Psoas muscle (tissue), 8 donors: ENCODE measurements at places on chromosomes 11 and 22.

GRCh38 chr11:85961930-85962363, 106.8 kb downstream of the CCDC83 start:
- no peak for DNase-seq

DNA sequence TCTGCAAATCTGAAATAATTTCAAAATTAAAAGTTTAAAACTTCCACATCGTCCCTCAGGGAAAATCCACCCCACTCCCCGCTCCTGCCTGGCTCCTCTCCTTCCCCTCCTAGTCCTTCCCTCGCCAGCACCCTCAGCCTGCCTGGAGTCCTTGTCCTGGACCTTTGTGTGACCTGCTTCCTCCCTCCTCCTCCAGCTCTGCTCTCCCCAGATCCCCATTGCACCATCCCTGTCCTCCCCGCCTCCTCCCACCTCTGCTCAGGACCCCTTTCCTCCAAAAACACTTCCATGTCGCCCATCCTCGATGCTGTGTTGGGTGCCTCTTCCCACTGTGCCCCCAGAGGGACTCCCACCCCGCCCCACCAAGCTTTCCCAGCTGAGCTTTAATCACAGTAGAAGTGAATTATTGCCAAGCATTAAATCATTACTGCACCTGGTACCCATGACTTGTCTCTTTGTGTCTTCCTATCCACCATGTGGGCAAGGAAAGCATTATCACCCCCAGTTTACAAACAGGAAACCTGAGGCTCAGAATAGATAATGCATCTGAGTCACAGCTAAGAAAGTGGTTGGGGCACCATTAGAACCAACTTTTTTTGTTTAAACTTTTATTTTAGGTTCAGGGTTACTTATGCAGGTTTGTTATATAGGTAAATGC, 2.4 kb upstream of the ZP1 start:
- DNase-seq: peak; percentile 20

GRCh38 chr11:596374-596773, 19.4 kb downstream of the IRF7 start:
- DNase-seq: no peak

DNA sequence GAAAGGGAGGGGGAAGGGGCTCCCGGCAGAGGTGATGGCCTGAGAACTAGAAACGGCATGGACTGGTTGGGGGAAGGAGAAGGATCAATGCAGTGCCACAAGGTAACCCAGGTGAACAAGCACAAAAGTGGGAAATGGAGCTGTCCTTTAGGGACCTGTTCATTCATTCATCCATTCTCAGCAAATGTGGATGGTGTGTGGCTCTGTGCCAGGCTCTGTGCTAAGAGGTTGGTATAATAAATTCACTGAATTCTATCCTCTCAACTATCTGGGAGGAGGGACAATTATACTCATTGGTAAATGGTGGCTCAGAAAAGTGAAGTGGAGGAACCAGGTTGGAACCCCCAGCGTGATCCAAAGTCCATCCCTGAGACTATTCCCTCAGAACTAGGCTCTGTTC, 18.6 kb upstream of the ARAP1 start:
- DNase-seq: no peak

DNA sequence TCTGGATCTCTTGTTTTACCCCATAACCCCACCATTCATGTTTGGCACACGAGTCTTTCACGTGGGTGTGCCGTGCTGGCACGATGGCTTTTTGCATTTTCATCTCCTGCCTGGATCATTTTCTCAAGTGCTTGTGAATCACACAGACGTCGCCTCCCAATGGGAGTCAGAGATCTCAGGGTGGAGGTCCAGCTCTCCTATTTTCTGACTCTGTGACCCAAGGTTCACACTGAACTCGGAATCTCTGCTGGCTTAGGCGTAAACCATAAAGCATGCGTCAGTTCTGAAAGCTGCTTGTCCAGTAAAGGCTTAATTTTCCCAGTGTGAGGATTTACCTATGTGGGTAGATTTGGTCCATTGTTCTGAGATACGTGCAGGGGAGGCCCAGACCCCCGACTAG, 16.0 kb upstream of the C22orf42 start:
- no peak for DNase-seq

GRCh38 chr22:19719050-19719482, 4.3 kb upstream of the GP1BB start:
- DNase-seq: no peak

- no peak for DNase-seq
These were observed 13.2 kb upstream of the TSKU start for GRCh38 chr11:76769645-76770586.

GRCh38 chr11:64245797-64246620, 734 bp downstream of the PPP1R14B start:
- DNase-seq: peak; percentile 92

DNA sequence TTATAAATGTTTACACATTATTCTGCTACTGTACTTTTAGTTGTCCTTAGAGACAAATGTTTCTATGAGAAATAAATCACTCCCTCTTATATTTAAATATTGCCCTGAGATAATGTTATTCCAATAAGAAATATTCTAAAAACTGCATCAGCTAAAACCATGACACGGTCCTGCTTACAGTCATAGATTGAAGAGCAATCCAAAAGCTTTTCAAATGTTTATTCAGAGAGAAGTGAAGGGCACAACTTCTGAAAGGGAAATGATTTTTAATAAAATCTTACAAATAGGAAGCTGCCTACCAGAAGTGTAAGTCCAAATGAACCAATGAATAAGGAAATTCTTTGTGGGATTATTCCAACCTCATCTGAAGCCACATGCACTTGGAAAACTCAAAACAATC, 49.2 kb downstream of the STK33 start:
- no peak for DNase-seq

- no peak for DNase-seq
These were observed 120.4 kb upstream of the TTC12 start for GRCh38 chr11:113193946-113194345.

GRCh38 chr22:47100646-47101200, 338.3 kb downstream of the TBC1D22A start:
- DNase-seq: no peak

DNA sequence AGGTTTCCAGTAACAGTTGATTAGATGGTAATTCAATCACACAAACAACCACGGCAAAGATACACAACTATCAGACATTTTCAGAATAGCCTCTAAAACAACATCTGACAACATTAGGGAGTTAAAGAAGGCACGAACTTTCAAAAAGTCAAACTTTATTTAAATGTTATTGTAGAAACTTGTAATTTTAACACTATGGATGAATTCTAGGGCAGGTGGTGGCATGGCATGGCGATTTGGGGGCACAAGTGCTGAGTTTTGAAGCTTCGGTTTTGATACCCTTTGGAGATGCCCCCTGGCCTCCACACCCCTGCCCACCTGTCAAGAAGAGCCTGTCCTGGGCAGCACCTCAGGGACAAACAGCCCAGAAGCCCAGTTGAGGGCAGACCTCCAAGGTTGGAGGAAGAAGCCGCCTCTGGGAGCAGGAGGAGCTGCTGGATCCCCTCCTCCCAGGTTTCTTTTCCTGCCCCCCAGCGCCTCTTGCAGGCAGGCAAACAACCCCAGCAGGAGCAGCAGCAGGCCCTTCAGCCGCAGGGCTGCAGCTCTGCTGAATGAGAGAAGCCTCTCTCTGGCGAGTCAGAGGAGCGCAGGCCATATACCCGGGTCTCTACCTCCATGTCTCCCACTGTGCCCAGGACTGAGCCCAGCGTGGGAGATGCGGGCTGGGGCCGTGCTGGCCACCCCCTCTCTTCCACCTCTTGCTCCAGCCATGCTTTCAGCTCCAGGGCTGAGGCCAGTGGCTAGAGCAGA, 102.1 kb upstream of the IGLL5 start:
- no peak for DNase-seq

DNA sequence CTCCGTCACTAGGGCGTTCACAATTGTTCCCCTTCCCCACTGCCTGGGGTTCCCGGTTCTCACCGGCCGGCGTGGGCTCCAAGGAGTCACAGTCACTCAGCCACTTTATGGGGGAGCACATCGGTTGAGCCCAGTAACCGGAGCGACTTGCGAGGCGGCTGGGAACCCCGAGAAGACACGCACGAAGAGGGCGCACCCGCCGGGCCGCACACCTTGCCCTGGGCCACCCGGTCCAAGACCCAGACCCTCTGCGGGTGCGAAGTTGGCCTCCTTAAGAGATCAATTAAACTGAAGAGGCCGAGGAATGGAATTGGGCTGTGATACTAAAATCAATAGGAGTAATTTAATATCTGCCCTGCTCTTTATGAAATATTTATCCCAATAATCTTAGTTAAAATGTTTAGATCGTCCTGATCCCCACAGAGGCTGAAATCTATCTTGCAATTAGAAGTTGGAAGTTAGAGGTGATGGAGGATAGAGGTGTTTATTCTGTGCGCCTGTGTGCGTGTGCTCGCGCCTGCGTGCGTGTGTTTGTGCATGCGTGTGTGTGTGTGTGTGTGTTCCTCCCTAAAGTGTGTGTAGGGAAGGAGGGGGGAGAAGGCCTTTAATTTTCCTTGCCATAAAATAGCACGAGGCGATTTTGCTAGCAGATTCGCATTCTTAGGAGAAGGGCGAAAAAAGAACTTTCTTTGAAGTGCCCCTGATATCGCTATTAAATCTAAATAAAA, 954 bp upstream of the MN1 start:
- DNase-seq: no peak
